ENCODE measurements at places on chromosomes 2 and 18. TPM values are rescaled to one million over a fixed set of nuclear protein-coding genes. Genes with fewer than 3 reads are reported as not detected.
A peak's percentile ranks its signal among the peaks of the same experiment; 100 is the strongest.

DNA sequence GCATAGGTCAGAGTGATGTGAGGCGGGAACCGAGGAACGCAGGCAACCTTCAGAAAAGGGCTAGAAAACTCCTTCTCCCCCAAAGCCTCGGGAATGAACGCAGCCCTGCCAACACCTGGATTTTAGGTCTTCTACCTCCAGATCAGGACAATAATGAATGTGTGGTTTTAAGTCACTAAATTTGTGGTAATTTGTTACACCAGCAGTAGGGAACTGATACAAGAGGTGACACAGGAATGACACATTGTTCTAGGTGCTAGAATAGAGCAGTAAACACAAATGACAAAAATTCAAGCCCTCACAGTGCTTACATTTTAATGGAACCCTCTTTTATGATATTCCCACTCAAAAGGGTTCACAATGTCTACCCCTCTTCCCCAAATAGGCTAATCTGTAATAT is 39.2 kb upstream of the EML4 start:
- DNase-seq: no peak

- no peak for DNase-seq
Observed at GRCh38 chr2:66441581-66442320, 6.8 kb downstream of the MEIS1 start.

DNA sequence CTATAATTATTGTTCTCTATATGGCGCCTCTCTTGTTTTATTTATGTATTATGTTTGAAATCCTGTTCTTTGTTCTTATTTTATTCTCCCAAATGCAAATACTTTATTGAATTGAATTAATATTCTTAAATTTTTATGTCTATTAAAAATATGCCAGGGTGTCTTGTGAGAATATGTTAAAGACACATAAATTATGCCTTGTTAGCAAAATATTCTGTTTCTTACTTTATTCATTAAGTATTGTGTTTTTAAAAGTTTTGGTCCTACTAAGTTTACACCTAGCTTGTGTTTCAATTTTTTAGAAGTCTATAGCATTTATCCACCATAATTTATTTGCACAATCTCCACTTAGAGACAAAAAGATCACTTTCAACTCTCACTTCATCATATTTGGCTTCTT is 741.5 kb upstream of the SLC39A10 start:
- no peak for DNase-seq

DNA sequence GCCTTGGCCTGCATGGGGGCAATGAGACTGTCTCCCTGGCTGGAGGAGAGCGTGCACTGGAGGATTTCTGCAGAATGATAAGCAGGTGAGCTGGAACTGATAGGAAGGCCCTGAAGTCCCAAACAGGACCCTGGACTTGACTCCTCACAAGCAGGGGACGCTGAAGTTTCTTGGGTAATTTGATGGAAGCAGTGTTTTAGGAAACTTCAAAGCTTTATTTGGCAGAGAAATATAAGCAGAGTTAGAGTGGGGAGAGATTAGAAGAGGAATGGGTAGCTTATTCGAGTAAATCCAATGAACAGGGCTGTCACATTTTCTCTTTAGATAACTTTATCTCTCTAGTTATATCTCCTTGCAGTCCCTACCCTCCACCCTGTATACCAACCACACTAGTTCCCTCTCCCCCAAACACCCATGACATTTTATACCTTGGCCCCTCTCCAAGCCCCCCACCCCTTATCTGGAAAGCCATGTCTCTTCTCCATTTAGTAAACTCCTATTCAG is 73.6 kb upstream of the IGFBP5 start:
- DNase-seq: peak; percentile 51

GRCh38 chr2:223032187-223033142 is 19.5 kb upstream of the KCNE4 start:
- DNase-seq: no peak

DNA sequence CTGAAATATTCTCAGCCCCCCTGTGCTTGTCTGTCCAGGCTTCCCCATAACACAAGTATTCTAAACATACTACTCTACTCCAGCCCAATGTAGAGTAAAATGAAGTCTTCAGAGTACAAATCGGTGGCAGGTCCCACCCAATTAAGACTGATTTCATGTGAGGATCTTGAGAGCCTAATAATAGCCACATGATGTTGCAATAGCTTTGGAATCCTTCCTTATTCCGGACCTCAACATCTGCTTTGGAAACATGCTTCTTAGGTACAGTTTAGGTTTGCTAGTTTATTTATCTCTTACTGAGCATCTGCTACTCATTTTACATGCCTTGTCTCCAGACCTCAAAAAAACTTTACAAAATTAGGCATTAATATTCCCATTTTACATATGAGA is 207.3 kb upstream of the RAB6C start:
- DNase-seq: no peak

DNA sequence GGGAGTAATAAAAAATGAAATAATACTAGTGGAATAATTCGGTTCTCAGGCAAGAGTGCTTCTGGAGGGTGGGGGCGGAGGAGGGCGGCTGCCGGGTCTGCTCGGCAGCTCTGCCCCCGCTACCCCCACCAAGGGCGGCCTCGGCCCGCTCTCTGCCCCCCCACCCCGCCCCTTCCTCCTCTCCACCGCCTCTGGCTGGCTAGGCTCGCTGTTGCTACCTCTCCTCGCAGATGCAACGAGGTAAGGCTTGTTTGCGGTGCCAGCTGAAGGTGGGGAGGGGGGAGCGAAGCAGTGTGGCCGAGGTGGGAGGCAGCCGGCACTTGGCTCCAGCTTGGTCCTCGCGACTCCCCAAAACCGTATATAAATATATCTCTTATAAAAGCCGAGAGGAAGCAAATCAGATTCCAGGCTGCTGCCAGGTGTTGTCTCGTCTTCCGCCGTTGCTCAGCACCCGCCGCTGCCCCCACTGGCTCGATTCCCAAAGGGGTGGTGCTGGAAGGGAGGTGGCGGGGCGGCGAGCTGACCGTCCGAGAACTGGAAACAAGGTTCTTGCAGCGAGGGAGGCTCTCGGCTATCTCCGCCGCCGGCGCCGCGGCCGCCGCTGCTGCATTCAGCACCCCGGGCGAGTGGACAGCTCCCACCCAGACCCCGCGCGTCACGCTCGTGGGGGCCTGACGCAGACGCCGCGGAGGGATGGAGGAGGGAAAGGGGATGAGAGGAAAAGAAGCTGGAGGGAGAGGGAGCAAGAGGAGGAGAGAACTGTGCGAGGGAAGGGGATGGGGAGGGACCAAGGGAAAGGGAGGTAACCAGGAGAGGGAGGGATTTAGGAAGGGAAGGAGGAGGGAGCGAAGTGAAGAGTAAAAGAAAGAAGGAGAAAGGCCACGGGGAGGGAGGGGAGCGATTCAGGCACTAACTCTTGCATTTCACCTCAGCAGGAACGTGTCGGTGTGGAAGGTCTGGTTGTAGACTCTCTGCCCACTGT is at the start of gene MARCHF4:
MARCHF4 (minus strand) TSS at position 763 of the 982 bp plus-strand sequence. CDS start 2,223 bp downstream, outside the sequence.
- DNase-seq: peak; percentile 73

GRCh38 chr2:68284896-68285295 is 32.6 kb upstream of the PPP3R1 start:
- DNase-seq: no peak

DNA sequence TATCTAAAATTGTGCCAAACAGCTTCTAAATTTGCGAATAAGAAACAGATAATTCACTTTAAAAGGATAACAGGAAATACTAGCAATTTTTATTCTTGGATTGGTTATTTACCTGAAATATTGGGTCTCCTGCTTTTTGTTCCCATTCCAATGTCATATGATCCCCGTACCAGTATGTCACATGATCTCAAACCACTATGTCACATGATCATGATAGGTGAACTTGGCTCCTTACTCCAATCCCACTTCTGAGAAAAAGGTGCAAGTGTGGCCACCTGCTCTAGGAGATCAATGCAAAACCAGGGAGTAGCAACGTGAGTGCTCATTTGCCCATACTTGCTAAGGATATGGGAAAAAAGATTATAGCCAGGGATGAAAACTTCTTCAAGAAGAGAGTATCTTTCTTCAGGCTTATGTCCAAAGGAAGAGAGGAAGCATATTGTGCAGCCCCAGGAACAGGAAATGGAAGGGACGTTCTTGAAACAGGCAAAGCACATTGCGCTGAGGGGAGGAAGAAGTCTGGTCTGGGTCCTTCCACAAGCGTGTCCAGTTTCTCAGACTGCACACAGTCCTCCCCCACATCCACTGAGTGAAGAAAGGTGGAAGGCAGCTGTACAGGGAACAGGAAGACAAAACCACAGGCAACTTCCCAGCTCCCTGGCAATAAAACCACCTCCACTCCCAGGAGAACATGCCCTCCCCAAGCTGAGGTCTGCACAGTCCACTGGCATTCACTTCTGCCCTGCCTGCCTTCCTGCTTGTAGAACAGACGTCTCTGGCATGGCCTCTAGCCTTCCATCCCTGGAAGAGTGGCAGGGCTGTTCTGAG is at the start of gene LYG2:
LYG2 (minus strand) TSS at position 176 of the 828 bp plus-strand sequence. CDS start 1,406 bp downstream, outside the sequence.
- DNase-seq: no peak

CD207 gene
- not detected for polyA plus RNA-seq

VIT gene
- polyA plus RNA-seq: not detected

CCDC102B gene
- 0.24 TPM for polyA plus RNA-seq

All from K562 (cell line).